ENCODE measurements at places on chromosomes 2 and 18.

GRCh38 chr2:97737421-97738178 is 24.2 kb downstream of the ZAP70 start:
- no peak for DNase-seq

GRCh38 chr2:168587307-168587706 is 131.2 kb downstream of the CERS6 start:
- no peak for DNase-seq

GRCh38 chr2:131152074-131152473 is 46.9 kb downstream of the PLEKHB2 start:
- no peak for DNase-seq

GRCh38 chr2:180983468-180984242 is 3.2 kb downstream of the UBE2E3 start:
- peak; percentile 46 for DNase-seq

DNA sequence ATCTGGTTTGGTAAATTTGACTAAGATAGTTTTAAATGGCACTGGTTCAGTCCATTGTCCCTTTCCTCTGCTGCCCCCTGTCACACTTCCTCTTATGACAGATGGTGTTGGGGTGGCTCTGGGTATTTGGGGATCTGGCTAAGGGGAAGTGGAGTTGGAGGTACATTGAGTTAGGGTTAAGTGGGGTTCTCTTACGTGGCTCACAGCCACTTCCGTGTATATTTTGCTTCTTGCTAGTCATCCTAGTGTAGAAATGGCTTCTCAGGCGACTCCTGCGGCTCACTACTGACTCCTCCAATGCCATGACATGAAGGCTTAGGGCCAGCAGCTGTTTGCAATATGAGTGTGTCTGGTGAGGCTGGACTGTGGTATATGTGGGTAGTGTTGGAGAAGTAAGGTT is 187.0 kb downstream of the HAUS1 start:
- DNase-seq = no peak

DNA sequence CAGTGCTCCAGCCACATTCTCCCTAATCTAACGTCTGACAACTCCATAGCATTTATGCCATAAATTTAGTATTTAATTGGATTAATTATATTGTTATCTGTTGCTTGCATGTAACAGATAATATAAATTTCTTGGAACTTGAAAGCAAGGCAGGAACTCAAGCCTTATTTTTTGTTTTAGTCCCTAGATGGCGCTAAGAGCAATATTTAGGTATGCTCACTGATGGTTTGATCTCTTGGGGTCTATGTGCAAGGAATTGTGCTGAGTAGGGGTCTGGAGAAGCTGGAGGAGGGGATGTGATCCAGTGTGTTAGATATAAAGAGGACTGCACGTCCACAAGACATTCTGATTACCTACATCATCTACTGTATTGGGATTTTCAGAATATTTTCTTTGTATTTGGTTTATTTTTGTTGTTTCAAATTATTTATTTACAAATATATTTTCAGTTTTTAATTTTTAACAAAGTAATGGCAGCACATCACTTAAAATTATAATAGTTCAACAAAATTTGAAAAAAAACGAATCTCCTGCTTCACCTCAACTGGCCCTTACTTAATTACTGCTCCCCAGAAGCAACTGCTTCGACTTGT is 32.8 kb downstream of the KATNAL2 start:
- DNase-seq = no peak

- DNase-seq = peak; percentile 22
Observed at GRCh38 chr2:85851253-85852151, 37.3 kb downstream of the ST3GAL5 start.

DNA sequence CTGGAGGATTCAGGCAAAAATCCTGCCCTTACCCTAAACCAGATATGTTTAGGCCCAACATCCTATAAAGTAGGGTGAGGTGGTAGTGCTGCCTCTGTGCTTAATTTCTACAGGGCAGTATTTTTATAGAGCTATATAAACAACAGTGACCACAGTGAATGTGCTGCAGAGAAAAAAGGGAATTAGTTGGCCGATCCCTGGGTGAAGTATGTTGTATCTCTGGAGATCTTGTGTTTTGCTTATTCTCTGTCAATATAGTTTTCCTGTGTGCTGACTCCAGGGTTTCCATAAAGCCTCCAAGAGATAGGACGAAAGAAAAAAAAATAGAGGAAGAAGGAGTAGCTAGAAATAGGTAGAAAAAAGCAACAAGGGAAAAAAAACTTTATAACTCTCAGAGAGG is 88.9 kb upstream of the THOC1 start:
- DNase-seq = no peak

- DNase-seq = no peak
Observed at GRCh38 chr2:197010200-197011020, 83.9 kb upstream of the PGAP1 start.

DNA sequence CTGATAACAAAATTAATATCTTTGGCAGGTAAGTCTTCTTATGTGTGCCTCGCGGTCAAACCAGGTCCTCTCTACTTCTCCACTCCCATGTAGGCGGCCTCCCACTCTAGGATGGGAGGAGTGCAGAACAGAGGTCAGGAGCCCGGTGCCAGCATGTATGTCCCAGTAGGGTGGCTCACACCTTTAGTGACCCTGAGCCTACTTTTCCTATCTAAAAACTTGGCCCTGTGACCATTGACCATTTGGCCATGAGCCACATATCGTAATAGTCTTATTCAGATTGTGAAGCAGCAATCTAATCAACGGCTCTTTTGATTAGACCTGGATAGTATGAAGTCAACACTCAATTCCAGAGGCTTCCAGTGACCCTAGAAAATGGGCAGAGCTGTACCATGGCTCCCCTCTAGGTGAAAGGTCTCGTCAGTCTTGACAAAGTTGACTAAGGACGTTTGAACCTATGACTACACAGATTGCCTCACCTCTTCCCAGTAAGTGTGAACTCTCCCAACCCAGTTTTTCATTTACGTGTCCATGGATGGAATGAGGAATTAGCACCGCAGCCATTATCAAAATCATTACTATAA is 17.1 kb upstream of the FABP1 start:
- DNase-seq = no peak
